ENCODE measurements at places on chromosomes 16 and 17.

DNA sequence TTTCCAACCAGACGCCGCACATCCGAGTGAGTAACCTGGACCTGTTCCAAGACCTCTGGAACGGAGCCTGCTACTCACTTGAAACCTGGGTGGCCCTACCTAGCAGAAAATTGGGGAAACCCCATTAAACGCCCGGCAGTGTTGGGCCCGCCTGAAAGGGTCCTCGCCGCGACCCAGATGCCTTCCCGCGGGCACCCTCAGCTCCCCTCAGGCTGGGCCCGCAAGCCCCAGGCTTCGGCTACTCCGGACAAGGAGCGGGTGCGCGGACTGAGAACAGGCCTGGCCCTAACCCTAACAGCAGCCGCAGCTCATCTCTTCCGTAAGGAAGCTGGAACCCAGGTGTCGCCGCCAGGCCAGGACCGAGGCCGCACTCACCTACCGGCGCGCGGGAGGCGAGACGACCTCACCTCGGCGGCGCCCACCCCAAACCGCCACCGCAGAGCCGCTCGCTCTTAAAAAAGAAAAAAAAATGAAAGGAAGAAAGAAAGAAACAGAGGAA, 344 bp downstream of the PSME3IP1 start:
- DNase-seq: no peak

GRCh38 chr16:29204806-29205135, 201.7 kb downstream of the NPIPB11 start:
- DNase-seq: no peak

DNA sequence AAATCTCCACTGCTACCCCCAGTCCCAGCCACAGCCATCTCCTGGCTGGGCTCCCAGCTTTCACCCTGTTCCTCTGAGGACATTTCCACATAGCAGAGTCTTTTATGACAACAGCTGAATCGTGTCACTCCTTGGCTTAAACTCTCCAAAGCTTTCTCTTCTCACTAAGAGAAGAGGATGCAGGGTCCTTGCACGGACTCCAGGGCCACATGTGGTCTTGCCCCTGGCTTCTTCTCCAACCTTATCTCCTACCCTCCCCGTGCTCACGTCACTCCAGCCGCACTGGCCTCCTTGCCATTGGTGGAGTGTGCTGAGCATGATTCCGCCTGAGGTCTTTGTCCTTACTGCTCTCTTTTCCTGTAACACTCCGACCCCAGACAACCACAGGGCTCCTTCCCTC, 39.9 kb upstream of the CCDC182 start:
- DNase-seq: no peak

DNA sequence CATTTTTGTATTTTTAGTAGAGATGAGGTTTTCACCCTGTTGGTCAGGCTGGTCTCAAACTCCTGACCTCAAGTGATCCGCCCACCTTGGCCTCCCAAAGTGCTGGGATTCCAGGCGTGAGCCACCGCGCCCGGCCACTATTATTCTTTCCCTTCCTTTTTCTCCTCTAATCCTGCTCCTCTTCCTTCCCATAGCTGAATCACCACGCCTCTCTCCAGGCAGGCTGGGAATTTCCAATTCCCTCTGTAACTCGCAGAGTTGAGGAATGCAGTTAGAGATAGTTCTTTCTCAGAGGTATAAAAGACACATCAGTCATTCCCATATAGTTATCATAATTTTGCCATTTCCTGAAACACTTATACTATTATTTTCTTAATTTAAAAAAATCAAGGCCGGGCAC, 11.2 kb downstream of the METTL16 start:
- DNase-seq: no peak

DNA sequence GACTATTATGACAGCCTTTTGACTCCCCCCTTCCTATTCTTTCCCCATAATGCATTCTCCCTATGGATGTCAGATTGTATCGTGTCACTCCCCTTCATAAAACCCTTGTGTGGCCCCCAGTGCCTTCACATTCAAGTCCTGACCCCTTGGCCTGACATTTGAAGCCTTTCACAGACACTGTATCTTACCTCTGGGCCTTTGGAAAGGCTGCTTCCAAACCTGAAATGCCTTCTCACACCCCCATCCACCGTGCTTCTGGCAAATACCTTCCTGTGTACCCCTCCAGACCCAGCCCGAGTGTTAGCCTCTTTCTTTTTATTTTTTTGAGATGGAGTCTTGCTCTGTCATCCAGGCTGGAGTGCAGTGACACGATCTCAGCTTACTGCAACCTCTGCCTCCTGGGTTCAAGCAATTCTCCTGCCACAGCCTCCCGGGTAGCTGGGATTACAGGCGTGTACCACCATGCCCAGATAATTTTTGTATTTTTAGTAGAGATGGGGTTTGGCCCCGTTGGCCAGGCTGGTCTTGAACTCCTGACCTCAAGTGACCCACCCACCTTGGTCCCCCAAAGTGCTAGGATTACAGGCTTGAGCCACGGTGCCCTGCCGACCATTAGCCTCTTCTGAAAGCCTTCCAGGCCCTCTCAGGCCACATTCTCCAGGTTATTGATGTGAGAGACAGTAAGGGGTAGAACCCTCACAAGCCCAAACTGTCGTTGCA, 2.1 kb downstream of the ARMC5 start:
- no peak for DNase-seq

DNA sequence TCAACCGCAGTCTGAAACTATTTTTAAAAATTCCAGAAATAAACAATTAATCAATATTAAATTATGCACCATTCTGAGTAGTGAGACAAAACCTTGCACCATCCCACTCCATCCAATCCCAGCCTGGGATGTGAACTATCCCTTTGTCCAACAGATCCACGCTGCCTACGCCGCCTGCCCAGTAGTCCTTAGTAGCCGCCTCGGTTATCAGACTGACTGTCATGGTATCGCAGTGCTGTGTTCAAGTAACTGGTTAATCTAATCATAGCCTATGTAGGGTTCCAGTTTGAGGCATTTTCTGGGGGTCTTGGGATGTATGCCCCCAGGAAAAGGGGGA, 437.7 kb downstream of the HS3ST3B1 start:
- DNase-seq: no peak

DNA sequence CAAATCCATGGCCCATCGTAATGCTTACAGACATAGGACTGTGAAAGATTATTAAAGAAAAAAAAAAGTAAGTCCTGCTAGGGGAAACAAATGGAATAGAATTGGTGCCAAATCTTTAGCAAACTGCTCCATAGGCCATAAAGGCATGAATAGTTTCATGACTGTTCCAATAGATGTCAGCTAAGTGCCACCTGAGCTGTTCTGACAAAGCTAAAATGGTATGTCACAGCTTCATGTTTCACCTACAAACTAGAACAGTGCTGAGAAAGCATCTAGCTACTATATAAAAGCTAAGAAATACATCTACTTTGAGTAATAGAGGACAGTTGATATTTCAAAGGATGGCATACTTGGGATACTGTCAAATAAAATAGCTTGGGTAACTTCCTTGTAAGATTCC, 771.6 kb upstream of the CA10 start:
- no peak for DNase-seq

GRCh38 chr17:76278952-76279741, 14.0 kb downstream of the UBALD2 start:
- DNase-seq: peak; percentile 88

- DNase-seq: no peak
Measured at GRCh38 chr16:17453364-17454038, 17.3 kb downstream of the XYLT1 start.

DNA sequence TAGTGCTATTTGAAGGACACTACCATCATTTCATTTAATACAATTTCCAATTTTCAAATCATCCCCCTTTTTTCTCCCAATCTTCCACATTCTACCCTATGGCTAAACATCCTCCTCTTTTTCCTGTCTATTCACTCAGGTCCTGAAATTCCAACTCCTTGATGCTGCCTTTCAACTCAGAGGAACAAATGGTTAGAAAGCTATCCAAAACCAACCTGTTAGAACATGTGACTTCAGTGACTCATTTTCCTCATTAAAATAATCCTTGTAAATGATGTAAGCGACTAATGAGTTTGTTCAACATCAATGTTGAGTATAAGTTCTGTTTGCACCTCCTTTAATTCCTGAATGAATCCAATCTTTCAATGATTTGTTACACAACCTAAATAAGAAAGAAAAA, 5.5 kb downstream of the PSMD12 start:
- no peak for DNase-seq

GRCh38 chr16:57883953-57884654, 81.8 kb upstream of the KIFC3 start:
- DNase-seq: no peak

DNA sequence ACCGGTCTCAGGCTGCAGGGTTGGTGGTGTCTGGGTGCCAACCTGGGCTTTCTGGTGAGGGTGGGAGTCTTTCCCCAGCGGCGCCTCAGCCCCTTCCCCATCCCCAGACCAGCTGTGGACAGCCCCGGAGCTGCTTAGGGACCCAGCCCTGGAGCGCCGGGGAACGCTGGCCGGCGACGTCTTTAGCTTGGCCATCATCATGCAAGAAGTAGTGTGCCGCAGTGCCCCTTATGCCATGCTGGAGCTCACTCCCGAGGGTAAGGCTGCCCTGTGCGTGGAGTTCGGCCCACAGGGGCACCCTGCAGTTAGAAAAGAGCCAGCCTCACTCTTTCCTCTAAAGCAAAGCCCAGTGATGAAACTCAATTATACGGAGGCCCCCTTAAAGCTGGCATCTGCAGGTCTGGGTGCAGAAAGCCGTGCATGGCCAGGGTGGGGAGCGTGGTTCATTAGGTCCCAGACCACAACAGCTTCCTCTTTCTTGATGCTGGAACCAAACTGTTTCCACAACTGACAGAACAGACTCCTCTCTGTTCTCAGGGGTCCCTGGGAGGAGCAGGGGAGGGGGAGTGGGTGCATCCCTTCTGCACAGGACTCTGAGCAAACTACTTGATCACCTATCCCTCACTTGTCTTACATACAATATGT, 10.7 kb downstream of the GUCY2D start:
- DNase-seq: no peak

GRCh38 chr17:61401389-61402072, 1.9 kb downstream of the TBX2 start:
- no peak for DNase-seq

- DNase-seq: no peak
Measured at GRCh38 chr17:82808006-82808405, 31.8 kb downstream of the ZNF750 start.

- no peak for DNase-seq
Measured at GRCh38 chr16:71426069-71426879, 15.6 kb downstream of the TLE7 start.

DNA sequence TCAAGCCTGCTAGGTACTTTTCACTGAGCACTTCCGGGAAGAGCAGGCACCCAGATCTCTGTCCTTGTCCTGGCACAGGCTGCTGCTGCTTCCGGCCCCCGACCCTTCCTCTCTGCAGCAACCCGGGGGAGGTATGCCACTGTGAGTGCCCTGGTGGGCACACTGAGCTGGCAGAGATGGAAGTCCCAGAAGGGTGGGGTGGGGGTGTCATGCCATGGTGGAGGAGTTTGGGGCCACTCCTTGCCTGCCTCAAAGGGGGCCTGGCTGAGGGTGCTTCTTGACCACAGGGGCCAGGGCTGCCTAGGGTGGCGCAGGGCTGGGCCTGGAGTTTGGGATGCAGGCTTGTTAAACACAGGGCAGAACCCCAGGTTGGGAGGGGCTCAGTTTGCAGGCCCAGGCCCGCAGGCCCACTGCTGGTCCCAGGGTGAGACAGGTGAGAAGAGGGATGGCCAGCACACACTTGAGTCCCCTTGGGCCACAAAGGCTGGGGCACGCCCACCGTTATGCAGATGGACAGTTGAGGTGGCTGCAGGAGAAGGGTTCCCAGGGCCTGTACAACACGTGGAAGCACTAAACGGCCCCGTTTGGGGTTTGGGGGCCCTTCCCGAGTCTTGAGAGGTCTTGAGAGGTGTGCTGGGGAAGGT, 8.7 kb downstream of the TMEM235 start:
- no peak for DNase-seq

GRCh38 chr16:48128769-48129168, 27.0 kb downstream of the ABCC12 start:
- DNase-seq: no peak

DNA sequence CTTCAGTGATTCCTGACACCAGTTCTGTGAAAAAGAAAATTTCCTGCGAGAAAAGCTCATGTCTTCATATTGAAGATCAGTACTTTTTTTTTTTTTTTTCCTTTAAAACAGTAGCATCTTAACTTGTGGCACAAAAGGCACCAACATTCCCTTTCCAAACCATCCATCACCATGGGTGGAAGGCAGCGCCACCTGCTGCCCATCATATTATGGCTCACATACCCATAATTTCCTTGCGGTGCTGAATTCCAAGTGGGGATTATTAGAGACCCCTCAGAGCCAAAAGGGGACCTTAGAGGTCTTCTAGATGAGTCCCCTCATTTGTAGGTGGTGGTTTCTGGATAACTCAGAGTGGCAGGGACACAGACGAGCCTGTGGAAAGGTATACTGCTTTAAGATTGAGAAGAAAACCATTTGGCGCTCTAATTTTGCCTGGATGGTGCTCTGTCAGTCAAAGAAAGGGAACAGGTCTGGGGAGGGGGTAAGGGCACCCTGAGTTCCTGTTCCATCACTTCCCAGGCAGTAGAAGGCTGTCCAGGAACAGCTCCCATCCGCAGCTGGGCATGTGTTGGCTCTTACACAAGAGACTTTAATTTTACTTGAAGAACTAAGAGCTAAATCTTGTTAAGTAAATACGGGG, 7.9 kb upstream of the SOST start:
- DNase-seq: peak; percentile 33

- DNase-seq: no peak
Measured at GRCh38 chr16:89511374-89511773, 3.2 kb downstream of the SPG7 start.

DNA sequence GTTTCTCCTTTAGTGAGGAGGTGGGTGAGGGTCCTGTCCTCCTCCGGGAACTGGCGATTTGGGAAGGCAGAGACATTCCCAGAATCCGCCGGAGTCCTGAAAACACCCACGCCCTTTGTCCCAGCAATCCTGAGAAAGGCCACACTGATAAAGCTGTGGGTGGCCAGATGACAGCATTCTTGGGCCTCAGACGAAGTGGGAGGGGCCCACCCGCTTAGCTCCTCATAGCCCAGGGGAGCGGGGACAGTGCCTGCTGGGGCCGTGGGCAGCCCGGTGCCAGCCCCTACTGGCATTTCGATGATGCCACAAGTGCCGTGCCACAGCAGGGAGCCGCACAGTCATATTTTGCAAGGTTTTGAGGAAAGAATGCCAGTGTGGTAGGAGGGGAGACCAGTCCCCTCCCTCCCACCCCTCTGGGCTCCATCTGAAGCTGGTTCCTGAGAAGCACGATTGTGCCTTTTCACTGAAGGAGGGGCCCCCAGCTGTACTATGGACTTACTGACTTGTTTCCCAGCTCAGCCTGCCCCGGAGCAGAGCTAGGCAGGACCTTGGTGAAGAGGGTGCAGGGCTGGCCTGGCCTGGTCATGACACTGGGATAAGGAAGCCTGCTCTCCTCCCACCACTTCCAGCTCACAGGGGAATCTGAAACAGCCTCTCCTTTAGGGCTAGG, 20.9 kb upstream of the MPRIP start:
- no peak for DNase-seq

All from stimulated activated CD4-positive, alpha-beta T cell treated with anti-CD3 and anti-CD28 coated beads, Interleukin-1b, Interleukin-23, amount 100 ng/mL, for 4 hours (primary cell).